H9 (cell line): ENCODE measurements at places on chromosomes 7 and 10. TPM values are rescaled to one million over a fixed set of nuclear protein-coding genes. Genes with fewer than 3 reads are reported as not detected.

Gene SOSTDC1
- not detected in 2 replicates for total RNA-seq

Gene CALHM3
- not detected in 2 replicates for total RNA-seq

Gene CCL24
- total RNA-seq = not detected in 2 replicates

Gene ARPC1A
- total RNA-seq = 169 TPM in 2 replicates
